ENCODE measurements at places on chromosomes 7 and 10.

DNA sequence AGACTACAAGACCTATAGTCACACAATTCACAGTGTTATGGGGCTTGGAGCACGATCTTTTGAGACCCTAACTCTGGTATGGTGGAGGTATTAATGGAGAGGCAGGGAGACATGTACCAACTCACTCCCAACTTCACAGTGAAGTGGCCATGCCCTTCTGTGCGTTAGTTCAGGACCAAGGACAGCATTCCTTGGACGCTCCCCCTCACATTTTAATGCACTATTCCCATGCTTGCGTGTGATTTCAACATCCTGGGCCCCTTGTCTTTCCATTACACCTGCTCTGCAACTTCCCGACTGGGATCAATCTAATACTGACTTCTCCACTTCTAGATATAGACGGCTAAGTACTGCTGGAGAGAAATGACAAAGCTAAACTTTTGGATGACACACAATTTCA lies 72.7 kb downstream of the PLCE1 start:
- no peak for DNase-seq

- DNase-seq = no peak
Measured at GRCh38 chr10:133242611-133243356, 5.1 kb downstream of the VENTX start.

- no peak for DNase-seq
Measured at GRCh38 chr7:2527505-2528467, 8.2 kb downstream of the LFNG start.

DNA sequence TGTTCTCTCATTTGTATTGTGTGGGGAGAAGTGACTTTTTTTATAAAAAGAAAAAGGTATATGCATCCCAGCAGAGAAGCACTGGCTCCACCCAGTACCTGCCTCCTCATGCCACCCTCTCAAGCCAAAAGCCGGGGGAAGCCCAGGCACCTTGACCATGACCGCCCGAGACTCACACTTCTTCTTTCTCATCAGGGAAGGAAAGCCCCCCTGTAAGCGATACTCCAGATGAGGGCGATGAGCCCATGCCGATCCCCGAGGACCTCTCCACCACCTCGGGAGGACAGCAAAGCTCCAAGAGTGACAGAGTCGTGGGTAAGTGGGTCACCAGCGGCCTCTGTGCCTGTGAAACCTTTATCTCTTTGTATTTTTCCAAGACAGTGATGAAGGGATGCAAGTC lies 22.9 kb downstream of the IKZF1 start:
- no peak for DNase-seq

DNA sequence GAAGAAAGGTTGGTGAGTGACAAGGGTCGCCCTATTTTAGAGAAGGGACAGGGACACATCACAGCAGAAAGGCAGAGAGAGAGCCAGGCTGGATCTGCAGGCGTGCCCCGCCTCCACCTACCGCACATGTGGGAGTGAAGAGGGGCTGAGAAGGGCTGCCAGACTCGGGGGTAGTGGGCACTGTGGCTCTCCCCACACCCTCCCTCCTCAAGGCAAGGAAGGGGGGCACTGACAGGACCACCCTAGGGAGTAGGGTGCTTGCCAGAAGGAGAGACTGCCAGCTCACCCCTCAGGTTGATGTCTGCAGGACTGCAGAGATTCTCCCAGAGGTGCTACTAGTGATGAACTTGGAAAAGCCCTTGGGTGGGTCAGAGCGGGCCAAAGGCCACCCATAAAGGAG lies 62.8 kb upstream of the ZRANB1 start:
- DNase-seq = no peak

DNA sequence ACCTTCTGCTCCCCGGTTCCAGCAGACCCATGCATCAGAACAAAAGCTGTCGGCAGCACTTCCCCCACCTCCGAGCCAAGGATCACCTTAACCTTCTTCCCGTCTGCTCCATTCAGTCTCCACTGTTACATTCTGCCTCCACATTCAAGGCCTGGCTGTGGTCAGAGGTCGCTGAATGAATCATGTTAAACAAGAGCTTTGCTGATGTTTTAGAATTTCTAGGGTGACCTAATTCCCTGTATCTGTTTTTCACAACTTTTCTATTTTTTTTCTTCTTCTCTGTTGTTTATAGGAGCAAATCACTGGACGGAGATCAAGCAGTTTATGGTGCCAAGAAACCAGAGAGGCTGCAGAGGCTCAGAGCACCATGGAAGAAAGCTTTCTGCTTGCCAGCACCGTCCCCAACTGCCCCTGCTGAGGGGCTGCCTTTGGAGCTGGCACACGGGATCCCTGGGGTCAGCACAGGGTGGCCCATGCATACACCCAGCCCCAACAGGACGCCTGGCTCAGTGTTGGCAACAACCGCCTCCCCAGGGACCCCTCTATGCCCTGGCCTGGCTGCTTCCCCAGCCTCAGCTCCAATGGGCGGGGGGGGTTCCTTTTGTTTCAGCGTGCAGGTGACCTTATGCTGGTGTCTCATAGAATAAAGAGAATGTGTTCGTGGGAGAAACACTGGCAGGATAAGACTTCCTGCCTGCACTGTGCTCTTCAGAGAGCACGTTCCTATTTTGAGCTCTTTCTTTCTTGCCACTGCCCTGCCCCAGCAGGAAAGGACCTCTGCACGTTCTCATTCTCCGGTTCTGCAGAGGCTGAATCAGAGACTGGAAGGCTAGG lies 182.7 kb upstream of the LYZL2 start:
- no peak for DNase-seq

GRCh38 chr7:6654842-6655610 lies 17.9 kb downstream of the ZNF316 start:
- no peak for DNase-seq

DNA sequence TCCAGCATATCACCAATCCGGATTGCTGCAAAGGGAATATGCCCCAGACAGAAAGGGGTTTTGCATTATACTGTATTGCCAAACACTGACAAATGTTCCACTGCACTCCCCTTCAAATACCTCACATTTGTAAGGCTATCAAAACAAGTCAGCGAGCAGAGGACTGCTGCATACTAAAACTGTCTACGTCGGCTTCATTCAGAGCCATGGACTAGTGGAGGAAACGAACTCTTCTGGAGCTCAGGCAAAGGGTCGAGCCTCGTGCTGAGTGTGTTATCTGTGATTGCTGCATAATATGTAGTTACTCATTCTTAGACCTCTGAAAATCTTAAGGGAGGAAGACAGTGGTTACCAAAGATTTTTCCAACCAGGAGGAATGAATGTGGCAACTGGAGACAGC lies 200.2 kb downstream of the DYNC1I1 start:
- DNase-seq = no peak

GRCh38 chr7:20440472-20441105 lies 109.9 kb downstream of the ITGB8 start:
- no peak for DNase-seq

DNA sequence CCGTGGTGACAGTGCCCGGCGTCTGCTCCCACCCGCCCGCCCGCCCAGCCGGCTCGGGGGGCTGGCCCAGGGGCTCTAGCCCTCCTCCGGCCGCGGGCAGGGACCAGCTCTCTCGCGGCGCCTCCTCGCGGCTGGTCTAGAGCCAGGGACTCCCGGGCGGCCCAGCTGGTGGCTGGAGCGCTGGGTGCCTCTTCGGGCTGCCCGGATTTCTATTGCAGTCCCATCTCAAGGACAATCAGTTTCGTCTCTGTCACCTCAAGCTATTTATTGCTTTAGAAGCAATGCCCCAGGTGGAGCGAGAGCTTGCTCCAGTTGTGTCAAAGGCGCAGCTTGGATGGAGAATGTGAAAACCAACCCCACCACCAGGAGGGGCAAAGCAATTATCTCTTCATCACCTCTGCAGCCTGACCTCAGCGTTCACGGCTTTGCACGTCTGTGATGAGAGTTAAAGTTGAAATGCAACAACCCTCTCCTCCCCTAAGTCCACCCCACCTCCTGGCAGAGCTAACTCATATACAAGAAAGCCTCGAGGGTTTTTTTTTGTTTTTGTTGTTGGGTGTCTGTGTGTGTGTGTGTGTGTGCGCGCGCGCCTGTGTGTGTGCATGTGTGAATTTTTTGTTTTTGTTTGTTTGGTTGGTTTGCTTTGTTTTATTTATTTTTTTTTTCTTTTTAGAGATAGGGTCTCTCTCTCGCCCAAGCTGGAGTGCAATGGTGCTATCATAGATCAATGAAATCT lies at the start of gene ITGA8:
Gene ITGA8 (minus strand): TSS at position 24 of the 736 bp plus-strand sequence. CDS start 151 bp downstream, outside the sequence.
- no peak for DNase-seq

DNA sequence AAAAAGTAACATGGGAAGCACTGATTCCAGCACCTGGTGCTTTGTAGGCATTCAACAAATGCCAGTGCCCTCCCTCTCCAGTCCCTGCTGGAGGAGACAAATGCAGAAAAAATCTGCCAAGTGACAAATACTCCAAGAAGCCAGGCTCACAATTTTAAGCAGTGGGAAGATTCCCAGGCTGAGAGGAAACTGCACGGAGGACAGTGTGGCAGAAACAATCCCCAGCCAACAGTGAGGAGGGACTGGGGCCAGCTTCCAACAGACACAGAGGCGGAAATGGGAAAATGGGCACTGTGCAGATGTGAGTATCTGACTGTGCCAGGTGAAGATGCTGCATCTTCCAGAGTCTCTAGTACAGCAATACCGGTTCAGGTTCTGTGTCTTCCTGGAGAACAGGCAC lies 106.3 kb downstream of the SLIT1 start:
- DNase-seq = no peak

DNA sequence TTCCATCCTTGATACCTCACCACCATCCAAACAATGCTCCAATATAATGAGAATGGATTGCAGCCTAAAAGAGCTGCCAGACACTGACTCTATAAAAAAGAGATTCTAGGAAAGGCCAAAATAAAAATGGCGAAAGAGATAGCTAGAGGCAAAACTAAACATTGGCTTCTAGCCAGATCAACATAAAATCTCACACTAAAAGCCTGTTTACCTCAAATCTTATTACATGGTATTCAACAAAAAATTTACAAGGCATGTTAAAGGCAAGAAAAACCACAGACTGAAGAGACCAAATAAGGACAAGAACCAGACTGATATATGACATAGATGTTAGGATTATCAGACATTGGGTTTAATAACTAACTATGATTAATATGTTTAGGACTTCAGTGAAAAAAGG lies 1127.0 kb downstream of the DNAJB9 start:
- DNase-seq = no peak
